Fibroblast of the aortic adventitia (primary cell): ENCODE measurements at places on chromosomes 1 and 21.

- peak; percentile 25 for DNase-seq
These were observed 145.1 kb upstream of the EDN2 start for GRCh38 chr1:41629571-41629970.

- peak; percentile 2 for DNase-seq
These were observed 195.2 kb upstream of the JUN start for GRCh38 chr1:58979086-58979485.

GRCh38 chr1:76577525-76578185 is 289.6 kb upstream of the ST6GALNAC5 start:
- DNase-seq, result no peak

GRCh38 chr1:113870778-113871177 is 734 bp downstream of the PTPN22 start:
- no peak for DNase-seq

DNA sequence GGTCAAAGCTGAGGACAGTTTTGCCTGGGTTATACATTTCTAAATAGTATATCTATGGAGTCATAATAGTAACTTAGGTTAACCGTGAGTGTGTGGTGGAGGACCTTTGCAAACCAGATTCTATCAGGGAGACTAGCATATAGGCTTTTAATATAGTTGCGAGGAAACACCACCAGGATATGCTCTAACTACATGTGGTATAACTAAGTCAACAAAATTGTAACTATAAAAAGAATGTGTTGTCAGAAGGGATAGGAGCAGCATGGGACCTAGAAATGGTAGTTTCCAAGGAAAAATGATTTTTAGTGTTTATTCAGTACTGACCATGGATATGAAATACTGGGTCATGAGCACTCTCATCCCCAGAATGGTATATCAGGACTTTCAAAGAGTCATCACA is 338.1 kb downstream of the TGFB2 start:
- no peak for DNase-seq

DNA sequence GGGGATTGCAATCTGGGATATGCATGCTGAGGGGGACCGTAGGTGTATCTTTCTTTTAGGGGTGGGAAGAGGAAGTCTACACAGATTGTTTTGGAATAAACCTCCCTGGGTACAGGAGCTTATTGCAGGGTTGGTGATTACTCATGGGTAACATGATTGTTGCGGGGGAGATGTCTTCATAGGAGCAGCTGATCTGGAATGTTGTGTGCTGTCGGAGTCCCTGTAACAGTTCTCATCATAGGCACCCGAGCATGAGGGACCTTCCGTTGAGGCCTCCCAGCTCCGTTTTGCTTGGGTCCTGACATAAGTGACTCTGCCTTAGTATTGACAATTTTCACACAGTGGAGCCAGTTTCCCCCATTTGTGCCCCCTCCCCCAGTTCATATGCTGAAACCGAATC is 4.2 kb upstream of the PRXL2B start:
- DNase-seq, result no peak

DNA sequence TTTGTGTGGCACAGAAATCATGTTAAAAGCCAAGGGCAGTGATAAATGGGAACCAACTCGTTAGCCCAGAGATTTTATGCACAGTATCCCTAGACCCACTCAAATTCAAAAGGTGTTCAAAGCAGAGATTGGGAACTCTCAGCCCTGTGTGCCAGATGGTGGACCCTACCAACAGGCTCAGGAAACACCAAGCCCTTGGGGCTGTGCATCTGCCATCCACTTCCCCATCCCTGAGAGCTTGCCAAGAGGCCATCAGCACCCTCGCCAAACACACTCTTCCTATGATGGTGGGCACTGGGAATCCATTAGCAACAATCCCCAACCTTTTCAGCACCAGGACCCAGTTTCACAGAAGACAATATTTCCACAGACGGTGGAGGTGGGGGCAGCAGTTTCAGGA is 194.2 kb upstream of the NFIA start:
- no peak for DNase-seq

GRCh38 chr1:171460018-171460620 is 25.2 kb upstream of the PRRC2C start:
- DNase-seq, result no peak

GRCh38 chr1:51093581-51093980 is 8.4 kb upstream of the C1orf185 start:
- peak; percentile 25 for DNase-seq

DNA sequence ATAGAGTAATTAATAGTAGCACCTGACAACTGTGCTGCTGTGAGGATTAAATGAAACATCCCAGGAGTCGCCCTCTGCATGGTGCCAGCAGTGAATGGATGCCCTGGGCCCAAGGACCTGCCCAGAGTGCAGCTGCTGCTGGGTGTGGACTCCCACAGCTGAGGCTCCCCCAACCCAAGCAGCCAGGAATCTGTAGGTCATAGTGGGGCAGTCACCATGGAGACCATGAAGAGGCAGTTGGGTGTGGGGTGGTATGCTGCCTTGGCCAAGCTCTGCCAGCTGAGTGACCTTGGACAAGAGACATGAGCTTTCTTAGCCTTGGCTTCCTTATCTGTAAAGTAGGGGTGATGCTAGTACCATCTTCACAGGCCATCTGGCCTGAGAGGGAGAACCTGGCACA is 9.4 kb downstream of the OLIG2 start:
- DNase-seq, result no peak

GRCh38 chr1:218588540-218589172 is 243.5 kb downstream of the TGFB2 start:
- DNase-seq, result peak; percentile 31

DNA sequence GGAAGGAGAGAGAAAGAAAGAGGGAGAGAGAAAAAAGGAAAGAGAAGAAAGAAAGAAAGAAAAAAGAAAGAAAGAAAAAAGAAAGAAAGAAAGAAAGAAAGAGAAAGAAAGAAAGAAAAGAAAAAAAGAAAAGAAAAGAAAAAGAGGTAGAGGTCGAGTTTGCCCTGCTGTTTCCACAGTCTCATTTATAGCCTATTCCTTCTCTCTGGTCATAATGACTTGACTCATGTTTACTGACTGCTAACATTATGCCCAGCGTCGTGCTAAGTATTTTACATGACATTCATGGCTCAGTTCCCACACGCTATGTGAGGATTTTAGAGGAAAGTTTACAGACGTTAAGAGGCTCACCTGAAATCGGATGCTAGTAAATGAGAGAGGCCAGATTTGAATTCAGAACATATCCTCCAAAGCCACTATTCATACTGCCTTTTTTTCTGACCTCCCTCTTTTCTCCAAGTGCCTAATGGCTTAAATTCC is 263.0 kb downstream of the TNR start:
- DNase-seq, result no peak

DNA sequence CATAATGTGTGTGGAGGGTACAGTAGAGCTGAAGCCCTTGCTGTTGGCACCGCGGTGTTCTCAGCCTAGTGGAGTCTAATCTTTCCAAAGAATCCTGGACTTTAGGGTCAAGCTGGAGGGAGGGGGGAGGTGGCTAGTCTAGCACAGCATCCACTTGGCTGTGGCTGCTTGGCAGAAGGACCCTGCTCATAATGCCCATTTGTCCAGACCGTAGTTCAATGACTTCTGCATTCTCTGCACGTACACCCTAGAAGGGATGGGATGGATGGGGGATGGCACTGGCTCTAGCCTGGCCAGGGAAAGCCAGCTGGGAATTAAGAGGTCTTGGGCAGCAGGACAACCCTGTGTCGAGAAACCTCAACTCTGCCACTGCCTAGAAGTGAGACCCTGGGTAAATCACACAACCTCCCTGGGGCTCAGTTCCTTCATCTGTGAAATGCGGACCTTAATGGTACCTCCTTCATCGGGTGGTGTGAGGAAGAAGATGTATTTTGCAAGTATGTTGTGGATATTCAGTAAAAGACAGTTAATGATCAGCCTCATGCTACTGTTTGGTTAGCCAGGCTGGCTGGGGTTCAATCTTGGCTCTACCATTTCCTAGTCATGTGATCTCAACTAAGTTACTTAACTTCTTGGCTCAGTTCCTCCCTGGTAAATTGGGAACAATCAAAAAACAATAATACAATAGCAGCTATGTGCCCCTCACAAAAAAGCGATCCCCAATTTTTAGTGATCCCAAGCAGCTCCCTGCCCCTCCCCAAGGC is 27.2 kb upstream of the CLIC4 start:
- no peak for DNase-seq

DNA sequence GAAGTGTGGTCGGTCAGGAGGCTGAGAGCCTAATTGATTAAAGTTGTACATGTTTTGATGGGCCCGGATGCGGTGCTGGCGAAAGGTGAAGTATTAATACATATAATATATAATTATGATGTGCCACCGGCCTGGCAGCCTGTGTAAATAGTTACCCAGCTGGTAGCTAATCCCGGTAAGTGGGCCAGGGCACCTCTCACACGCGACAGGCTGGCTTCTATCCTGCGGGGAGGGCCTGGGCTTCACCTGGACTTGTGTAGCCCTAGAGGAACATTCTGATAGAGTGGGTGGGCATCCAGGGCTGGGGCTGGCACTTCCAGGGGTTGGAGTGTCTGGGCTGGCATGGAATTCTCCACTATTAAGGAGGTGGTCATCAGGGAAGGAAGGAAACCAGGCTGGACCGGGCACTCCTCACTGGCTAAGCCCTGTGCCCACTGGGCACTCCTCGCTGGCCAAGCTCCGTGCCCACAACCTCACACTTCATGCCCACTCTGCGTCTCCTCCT is 48.3 kb downstream of the IGSF21 start:
- no peak for DNase-seq

DNA sequence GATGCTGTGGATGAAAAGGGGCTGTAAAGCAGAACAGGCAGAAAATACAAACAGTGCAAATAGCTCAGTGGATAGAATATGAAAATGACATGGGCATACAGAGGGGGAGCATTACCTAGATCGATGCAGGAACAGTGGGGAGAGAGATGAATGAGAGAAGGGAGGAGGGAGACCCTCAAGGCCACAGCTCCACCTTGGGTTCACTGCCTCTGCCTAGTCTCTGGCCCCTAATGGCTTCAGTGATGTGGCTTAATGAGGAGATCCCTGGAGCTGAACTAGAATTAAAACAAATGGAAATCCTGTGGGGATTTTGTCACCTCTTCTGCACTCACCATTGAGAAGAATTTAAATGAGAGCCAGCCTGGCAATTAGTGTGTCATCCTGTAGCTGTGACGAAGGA is 165.0 kb downstream of the TNR start:
- DNase-seq, result no peak

DNA sequence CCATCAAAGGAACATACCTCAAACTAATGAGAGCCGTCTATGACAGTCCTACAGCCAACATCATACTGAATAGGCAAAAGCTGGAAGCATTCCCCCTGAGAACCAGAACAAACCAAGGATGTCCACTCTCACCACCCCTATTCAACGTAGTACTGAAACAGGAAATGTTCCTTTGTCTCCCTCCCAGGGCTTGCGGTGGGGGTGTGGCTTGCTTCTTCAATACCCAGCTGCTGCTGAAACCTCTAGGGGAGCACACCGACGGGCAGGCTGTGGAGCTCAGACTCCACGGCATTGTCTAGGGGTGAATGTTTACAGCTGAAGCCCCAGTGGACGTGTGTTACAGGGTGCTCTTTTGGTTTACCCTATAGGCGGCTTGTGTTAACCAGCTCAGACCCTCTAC is 30.5 kb upstream of the B3GALT2 start:
- DNase-seq, result no peak

DNA sequence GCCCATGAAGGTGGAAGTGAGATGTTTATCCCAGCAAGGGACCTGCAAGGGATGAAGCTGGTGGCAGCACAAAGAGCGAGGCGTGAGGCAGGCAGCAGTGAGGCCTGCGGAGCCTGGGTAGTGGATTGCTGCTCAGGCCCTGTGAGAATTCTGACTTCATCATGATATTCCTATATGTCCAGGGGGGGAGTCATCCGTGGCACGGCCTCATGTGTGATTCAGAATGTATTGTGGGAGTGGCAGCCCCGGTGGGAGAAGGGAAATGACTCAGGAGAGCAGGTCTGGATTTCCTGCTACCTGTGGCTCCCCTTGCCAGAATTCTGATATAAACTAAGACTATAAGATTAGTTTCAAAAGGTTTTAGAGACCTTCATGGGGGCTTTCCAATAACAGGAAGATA is 240.9 kb downstream of the CAMTA1 start:
- no peak for DNase-seq

DNA sequence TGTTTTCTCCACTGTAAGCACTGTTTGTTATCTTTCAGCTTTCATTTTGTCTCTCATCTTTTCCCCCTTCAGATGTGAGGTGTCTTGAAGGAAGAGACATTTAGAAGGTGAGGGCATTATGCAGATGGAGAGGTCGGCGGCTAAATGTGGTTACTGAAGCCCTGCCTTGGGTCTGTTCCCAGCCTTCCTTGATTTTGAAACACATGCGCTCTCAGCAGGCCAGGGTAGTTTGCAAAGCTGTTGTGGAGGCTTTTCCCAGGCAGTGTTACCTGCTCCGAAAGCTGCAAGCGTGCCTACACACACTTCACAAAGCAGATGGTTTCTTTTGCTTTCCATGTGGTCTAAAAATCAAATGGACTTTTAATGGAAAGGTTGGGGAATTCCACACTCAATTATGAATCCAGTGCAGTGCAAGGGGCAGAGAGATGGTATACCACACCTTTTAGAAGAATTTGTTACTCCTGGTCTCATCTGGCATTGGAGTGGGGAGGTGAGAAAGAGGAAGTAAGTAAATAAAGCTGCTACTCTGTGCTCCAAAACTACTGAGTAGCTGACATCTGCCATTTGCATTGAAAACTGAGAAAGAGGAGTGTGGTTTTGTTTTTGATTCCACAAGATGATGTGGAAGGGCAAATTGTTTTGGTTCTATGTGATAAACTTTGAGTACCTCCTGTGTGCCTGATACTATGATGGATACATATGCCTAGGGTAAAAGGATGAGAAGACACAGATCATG is 91.9 kb downstream of the NFIA start:
- no peak for DNase-seq
